ENCODE measurements at places on chromosomes 16 and 17. TPM values are rescaled to one million over a fixed set of nuclear protein-coding genes. Genes with fewer than 3 reads are reported as not detected.

PTGES3L gene
- polyA plus RNA-seq, result 67.5 TPM

CA5A gene
- 0.03 TPM for polyA plus RNA-seq

PLEKHG4 gene
- polyA plus RNA-seq, result not detected

KRT24 gene
- not detected for polyA plus RNA-seq

BRICD5 gene
- polyA plus RNA-seq, result 14.8 TPM

SLFN11 gene
- 12.6 TPM for polyA plus RNA-seq

KRT9 gene
- not detected for polyA plus RNA-seq

DNA sequence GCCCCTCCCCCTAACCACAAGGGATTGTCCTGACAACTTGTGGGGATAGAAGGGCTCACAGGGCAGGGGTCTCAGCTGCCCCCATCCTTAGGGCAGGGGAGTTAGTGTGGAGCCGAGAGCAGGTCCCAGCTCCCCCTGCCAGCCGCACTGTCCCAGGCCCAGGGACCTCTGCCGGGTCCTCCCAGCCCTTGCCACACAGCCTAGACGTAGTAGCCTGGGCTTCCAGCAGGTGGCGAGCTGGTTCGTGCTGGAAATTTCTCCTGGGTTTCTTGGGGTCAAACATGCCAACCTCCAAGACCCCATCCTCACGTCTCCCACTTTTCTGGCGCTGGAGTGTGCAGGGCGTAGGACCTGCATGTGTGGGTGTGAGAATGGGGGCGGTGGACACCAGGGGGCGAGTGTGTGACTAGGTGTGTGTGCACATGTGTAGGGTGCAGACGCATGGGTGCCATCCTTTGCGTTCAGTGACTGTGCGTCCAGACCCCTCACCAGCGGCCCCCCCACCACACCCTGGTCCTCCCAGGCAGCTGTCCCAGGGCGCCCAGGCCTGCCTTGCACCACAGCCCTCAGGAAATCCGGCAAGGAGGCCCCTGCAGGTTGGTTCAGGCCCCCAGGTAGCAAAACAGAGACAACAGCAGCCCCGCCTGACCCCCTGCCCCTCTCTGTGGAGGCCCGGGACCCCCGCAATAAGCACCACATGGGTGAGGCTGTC, 29.5 kb downstream of the SBK1 start:
- DNase-seq, result no peak

DNA sequence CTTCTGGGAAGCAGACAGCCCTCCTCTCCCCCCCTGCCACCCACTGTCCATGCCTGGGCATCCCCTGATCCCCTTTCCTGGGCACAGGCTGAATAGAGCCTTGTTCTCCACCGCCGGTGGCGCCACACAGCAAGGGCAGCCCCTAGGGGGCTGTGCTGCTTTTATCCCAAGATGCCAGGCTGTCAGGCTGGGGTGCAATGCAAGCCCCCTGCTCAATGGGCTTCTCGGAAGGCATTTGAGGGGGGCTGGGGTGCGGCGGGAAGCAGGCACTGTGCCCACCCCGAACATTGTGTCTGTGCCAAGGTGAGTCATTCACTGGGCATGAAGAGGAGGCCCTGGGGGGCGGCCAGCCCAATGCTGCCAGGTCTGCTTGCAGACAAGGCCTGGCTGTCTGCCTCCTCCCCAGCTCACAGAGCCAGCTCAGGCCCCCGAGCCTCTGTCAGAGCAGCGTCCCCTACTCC, 1.5 kb upstream of the GFAP start:
- DNase-seq, result peak; percentile 43

GRCh38 chr17:6048486-6048885, 21.7 kb upstream of the WSCD1 start:
- DNase-seq, result no peak

DNA sequence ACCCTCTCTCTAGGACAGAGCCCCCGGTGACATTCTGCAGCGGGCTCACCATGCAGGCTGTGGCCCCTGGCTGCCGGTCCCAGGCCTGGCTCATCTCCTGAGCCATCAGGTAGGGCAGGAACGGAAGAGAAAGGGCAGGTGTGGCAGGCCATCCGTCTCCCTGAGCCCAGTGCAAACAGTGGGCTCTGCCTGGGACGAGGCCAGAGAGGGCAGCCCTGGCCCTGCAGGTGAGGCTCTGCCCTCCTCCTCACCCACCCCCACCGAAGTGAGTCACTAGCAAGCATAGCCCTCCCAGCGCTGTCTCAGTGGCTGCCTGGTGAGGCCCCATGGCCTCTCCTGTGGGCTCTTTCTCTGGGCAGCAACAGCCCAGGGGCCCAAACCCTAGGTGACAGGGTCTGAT, 14.5 kb downstream of the OTOP3 start:
- DNase-seq, result no peak

GRCh38 chr17:81404558-81405165, 9.4 kb downstream of the BAHCC1 start:
- no peak for DNase-seq

DNA sequence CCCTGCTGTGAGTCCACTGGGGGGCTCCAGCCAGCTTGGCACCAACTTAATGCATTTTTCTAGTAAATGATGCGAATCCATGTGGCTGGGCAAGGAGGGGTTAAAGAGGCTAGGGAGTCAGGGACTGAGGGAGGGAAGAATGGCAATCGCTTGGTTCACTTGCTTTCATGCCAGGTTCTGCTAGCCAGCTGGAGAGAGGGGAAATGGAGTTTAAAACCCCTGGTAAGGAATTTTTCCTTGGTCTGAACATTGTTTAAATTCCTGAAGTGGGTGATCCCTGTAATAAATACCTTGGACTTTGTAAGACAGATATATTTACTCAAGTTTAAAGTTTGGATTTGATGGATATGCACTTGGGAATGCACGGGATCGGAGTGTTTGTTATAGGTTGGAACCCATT, 22.8 kb downstream of the ANKFN1 start:
- no peak for DNase-seq

DNA sequence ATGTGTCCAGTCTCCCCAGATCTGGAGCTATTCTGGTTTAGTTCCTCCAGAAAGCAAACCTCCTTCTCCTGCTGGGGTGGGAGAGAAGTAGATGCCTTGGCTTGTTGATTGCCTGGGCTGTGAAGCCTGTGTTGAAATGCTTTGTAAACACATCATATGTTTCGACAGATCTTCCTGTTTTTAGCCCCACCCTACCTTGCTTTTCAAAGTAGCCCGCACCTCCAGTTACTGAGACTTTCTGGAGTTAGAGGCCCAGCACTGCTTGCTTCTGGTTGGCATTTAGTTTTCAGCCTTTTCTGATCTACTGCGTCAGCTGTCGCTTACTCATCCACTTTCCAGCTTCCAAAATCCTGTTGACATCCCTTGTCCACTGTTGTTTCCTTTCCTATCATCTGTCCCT, 17.9 kb upstream of the NDEL1 start:
- DNase-seq, result no peak

DNA sequence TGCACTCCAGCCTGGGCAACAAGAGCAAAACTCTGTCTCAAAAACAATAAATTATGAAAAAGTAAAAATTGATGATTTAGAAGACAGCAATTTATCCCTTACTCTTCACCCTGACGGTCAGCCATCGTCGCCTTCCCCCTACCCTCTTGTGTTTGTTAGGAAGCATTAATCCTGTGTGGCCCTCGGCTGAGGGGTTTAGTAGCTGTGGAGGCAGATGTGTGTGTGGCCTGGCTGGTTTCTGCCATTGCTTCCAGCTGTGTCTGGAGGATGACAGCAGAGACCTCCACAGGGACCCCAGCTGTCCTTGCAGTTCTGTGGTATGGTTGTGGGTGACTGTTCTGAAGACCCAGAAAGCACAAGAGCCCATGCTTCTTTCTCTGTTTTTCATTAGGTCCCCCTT, 25.9 kb downstream of the DBNDD1 start:
- no peak for DNase-seq

GRCh38 chr17:20214794-20215193, 205.6 kb downstream of the SPECC1 start:
- no peak for DNase-seq

- DNase-seq, result no peak
Observed at GRCh38 chr16:12544477-12545296, 259.0 kb downstream of the CPPED1 start.

DNA sequence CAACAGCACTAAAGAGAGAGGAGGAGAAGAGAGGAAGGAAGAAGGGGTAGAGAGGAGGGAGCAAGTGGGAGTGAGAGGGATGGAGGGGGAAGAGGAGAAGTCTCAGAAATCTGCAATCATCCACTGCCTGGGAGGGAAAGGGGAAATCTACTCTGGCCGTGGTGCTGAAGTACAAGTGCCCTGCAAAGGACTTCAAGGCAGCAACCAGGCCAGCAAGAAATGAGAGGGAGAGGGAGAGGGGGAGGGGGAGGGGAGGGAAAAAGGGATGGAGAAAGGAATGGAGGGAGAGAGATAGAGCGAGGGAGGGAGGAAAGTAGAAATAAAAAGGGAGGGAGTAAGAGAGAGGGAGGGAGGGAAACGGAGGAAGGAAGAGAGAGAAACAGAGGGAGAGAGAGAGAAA, 130.8 kb upstream of the EEF2KMT start:
- DNase-seq, result no peak

DNA sequence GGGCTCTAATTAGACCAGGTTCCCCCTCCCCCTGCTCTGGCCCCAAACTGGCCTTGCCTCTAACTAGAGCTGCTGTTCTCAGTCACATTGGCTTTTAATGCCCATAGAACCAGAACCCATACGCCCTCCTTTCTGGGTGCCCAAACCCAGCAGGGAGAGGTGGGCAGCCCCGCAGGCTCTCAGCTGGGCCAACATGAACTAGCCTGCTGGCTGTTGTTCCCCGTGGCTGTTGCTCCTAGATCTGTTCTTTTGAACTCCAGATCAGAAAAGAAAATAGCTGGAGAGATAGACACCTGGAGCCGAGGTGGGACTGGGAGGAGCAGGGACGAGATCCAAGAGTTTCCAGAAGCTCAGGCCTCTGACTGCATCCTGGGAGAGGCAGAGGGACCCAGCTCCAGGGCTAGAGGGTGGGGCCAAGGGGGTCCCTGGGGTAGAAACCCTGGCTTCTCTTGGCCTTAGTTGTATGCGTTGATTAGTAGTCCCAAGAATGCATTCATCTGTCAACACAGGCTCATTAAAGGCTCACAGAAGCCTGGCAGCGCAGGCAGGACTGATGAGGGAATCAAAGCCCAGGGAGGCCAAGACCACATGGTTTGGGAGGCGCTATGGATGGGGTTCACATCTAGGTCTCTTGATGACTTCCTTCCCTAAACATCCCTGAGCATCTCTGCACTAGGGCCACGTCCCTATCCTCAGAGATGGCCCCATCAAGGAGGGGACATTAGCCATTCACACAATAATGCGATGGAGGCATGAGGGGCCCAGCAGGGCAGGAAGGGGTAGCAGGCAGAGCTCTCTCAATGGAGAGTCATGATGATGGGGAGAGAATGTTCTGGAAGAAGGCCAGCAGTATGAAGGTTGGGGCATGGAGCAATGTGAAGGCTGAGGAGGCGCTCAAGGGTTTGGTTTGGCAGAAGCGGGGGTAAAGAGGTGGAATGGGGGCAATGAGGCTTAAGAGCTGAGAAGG, 1.3 kb upstream of the CPSF4L start:
- DNase-seq, result no peak

GRCh38 chr16:89721546-89722391, 432 bp downstream of the ZNF276 start:
- no peak for DNase-seq

DNA sequence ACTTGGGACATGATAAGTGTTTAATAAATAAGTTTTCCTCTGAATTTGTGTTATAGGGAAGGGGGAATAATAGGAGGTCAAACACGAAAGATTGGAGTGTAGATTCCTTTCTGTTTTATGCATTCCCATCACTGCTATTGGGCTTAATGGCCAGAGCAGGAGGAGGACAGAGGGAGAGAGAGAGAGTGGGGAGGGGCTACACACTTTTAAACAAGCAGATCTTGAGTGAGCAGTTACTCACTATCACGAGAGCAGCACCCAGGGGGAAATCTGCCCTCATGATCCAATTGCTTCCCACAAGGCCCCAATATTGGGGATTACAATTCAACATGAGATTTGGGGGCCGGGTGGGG, 505.0 kb downstream of the GRIN2A start:
- no peak for DNase-seq

- no peak for DNase-seq
Observed at GRCh38 chr16:66581246-66581952, 2.1 kb downstream of the CMTM2 start.

DNA sequence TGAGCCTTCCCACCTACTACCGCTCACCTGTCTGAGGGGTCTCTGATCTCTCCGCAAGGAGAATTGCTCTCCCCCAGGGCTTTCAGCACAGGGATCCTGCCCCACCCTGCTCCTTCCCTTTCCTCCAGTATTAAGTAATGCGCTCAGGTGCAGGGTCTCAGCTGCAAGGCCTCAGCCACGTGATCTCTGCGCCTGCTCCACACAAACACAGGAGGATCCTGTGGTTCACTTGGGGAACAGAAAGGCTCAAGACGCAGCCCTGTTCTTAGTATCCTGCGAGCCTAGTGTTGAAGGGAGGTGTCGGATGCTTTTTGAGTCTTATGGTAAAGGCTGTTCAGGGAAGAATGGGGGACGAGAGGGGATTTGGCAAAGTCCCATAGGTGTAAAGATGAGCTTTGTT, 41.6 kb upstream of the GCSH start:
- no peak for DNase-seq

DNA sequence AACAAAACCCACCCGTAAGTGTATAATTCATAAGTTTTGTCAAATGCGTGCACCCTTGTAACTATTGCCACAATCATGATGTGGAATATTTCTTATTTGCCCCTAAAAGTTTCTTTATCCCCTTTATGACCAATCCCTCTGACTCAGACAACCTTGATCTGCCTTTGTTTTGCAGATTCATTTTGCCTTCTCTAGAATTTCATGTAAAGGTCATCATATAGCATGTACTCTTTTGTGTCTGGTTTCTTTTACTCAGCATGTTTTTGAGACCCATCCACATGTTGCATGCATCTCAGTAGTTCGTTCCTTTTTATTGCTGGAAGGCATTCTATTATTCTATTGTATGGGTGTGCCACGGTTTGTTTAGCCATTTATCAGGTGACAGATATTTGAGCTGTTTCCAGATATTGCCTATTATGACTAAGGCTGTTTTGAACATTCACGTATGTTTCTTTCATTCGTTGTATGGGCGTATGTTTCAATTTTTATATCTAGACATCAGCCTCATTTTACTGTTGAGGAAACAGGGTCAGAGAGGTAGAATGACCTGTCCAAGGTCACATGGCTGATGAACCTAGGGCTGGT, 192.4 kb downstream of the RAB11FIP4 start:
- DNase-seq, result no peak

Measured in muscle of arm (tissue), 14 donors.